Pulmonary artery endothelial cell (primary cell): ENCODE measurements at places on chromosomes 16 and 17.
A peak's percentile ranks its signal among the peaks of the same experiment; 100 is the strongest.

GRCh38 chr17:73467651-73468050 lies 155.8 kb upstream of the CDC42EP4 start:
- DNase-seq: no peak

DNA sequence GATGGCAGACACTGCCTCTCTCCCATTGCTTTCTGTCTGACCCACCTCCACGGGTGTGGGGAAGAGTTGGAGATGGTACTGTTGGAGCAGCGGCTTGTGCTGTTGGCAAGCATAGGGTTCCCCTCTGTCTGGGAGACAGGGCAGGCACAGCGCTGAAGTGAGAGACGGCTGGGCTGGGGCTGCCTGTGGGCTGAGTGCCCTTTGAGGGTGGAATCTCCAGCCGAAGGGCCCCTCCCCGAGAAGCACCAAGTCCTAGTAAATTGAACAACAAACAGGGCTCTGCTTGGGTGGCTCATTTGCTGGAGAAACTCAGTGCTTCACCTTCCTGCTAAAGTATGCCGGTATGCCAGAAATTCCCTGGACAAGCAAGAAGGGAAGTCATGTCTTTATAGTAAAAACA lies 79.7 kb downstream of the KSR1 start:
- DNase-seq: no peak

GRCh38 chr17:40451420-40451819 lies 8.2 kb downstream of the IGFBP4 start:
- DNase-seq: no peak

GRCh38 chr16:88993166-88993761 lies 16.3 kb upstream of the CBFA2T3 start:
- DNase-seq: no peak

DNA sequence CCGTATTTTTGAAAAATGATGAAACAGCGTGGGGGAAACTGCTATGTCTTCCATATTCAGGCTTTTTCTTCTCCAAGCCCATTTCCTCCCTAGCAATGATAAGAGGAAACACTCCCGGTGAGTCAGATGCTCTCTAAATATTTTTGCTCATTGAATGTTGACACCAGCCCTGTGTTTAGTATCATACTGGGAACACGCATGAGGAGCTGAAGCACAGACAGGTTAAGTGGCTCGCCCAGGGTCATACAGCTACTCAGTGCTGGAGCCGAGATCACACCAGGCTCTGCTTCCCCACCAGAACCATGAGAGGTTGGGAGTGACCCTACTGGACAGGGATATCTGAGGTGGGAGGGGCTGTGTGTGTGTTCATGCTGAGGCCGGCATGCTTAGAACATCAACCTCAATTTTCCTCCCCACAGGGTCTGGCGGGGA lies 37.8 kb upstream of the ADGRG1 start:
- no peak for DNase-seq

GRCh38 chr17:64441772-64442540 lies 7.0 kb upstream of the MILR1 start:
- DNase-seq: no peak

- no peak for DNase-seq
Observed at GRCh38 chr17:67493812-67494211, 116.7 kb downstream of the PITPNC1 start.

GRCh38 chr17:7241783-7242716 lies at the start of gene GABARAP:
TSS of gene GABARAP (minus strand) at chr17:7242449. CDS start at chr17:7242330, 119 bp downstream.
- peak; percentile 69 for DNase-seq

DNA sequence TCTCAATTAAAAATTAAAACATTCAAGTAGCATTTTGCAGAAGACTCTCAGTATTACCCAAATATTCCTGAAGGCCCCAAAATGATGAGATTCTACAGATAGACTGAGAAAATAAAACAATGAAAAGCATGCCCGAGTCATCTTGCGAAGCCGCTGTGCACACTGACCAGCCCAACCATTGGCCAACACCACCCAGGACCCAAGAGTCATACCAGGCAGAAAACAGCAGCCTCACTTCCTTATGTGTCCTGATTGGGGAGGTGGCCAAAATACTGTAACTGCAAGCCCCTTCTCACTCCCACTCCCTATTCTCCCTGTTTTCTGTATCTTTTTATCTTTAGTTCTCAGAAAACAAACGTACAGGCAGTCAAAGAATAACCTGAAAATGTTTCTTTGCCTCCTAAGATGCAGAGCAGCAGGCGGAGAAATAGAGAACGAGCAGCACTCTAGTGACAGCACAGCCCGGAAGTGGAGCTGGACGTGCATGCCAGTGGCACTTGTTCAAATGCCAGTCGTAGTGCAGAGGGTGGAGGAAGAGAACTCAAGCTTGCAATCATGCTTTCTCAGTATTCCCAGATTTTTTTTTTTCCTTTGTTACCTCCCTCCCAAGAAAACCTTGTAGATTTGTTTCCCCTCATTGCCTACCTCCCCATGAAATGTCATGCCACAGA lies 182.3 kb upstream of the SOX9 start:
- no peak for DNase-seq

DNA sequence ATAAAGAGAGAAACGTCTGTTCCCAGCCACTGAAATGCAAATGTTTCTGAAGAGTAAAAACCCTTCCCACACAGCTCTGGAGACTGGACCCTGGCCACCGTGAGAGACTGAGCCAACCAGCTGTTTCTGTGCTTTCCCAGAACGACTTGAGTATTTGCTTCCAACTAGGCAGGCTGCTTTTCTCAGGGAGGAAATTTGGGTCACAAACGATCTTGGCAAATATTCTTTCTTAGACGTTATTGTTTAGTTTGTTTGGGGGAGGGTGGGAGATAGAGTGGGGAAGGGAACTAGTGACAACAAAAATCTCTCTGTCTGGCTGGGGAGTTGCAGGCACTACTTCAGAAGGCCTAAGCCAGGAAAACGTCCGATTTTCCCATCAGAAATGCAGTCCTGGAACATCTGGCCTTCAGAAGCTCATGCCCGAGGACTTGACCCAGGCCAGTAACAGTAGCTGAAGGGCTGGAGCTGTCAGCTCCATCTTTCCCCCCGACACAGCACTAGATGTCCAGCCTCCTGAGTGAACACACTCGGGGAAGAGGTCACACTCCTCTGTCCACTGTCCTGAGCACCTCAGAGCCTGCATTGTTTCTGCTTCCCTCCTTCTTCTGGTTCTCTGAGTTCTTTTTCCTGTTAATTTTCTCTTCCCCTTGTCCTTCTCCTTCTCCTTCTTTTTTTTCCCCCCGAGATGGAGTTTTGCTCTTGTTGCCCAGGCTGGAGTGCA lies 4.0 kb downstream of the CCDC92B start:
- DNase-seq: no peak

DNA sequence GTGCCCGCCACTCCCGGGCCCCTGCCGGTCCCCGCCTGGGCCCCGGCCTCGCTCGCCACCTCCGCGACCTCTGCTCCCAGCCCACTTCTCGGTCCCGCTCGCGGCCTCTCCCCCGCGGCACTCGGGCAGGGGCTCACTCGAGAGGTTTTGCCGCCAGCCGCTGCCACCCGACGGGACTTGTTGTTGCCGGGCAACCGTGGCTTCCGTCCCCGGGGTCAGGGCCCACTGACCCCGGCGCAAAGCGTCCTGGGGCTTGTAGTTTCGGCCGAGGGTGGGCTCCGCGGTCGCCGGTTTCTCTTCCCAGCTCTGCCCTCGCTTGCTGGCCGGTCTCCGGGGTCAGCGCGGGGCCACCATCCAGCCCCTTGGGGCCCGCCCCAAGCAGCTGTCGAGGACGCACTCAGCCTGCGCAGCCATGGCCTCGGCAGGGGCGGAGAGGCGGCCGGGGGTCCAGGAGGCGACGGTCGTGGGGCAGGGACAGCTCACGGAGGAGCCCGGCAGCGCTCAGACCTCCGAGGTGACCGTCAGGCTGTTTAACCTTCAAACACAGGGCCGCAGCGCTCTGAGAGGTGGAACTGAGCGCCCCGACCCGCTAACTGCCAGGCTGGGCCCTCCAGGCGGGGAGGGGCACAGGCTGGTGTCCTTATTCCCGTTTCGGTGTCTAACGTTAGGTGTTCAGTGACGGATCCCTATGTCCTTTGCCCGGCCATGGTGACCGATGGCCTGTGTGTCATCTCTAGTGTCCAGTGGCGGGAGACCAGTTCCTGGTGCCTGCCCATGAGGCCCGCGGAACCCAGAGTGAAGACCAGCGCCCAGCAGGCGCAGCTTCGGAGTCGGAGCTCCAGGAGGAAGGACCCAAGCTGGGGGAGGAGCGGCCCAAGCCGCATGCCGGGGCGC lies at the start of the genes C16orf86 and ENKD1:
TSS of gene C16orf86 (plus strand) at position 256 of the 894 bp plus-strand sequence. CDS start at position 413, 157 bp downstream.
TSS of gene ENKD1 (minus strand) at position 192 of the 894 bp plus-strand sequence. CDS start 308 bp downstream, outside the sequence.
- no peak for DNase-seq

DNA sequence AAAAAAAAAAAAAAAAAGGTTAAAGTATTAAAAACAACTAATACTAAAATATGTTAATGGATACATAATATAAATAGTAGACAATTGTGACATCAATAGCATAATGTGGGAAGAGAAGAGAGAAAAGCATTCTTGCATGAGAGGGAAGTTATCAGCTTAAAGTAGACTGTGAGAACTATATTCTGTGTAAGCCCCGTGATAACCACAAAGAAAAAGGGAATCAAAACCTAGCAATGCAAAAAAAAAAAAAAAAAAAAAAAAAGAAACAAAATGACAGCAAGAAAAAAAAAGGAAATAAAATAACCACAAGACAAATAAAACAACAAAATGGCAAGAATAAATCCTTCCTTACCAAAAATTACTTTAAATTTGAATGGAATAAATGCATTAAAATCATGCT lies 39.8 kb upstream of the MYLK3 start:
- DNase-seq: no peak

GRCh38 chr17:3658784-3659449 lies 9.5 kb downstream of the TAX1BP3 start:
- DNase-seq: no peak

DNA sequence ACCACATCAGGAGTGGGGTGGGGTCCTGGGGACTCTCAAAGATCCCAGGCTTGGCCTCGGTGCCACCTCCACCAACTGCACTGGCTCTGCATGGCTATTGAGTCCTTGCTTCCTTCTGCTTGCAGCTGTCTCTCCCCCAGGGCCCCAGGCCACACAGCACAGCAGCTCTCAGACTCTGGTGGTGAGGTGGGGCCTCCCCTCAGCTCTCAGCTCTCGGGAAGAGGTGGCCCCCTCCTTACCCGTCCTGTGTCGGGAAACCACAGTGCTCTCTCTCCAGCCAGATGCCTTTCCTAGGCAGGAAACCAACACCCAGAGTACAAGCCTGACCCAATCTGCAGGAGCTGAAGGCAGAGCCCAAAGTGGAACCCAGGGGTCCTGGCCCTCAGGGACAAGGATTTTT lies 18.5 kb downstream of the SRCIN1 start:
- DNase-seq: no peak

GRCh38 chr16:49181791-49182518 lies 99.7 kb downstream of the CBLN1 start:
- DNase-seq: no peak

- DNase-seq: no peak
Observed at GRCh38 chr17:79806863-79807720, 10.2 kb upstream of the CBX8 start.

DNA sequence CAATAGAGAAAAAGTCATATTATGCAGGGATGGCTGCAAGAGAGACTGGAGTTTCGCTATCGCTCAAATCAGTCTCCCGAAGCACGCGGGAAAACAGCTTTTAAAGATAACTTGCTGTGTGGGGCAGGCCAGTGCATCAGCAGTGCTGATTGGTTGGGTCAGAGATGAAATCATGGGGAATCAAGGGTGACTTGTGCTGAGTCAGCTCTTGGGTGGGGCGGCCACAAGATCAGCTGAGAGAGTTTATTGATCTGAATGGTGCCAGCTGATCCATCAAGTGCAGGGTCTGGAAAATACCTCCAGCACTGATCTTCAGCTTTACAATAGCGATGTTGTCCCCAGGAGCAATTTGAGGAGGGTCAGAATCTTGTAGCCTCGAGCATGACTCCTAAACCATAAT lies 430.5 kb downstream of the RBFOX1 start:
- no peak for DNase-seq

DNA sequence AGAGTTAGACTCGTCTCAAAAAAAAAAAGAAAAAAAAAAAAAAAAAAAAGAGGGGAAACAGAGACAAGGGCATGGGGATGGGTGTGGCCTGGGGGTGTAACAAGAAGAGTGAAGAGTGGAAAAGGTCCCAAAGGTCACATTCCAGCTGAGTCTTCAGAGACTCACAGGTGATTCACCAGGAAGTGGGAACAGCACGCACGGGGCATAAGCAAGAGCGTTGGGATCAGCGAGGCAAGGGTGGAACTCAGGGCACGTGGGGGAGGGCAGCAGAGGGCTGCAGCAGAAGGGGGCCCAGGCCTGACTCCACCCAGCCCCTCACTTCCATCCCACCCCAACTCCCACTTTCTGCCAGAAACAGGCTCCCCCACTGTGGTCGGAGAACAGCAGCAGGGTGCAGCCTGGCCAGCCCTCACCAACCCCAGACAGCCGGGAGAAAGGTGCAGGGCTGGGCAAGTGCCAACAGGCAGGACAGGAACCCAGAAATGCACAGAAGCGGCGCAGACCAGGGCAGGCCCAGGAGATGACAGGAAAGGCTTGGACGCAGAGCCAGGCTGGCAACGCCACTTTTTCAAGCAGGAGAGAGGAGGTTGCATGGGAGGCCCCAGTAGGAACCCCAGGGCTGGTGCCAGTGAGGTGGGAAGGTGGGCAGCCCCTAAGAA lies 3.3 kb downstream of the MEAK7 start:
- DNase-seq: no peak

- no peak for DNase-seq
Observed at GRCh38 chr16:23538919-23539278, 18.3 kb downstream of the EARS2 start.

- no peak for DNase-seq
Observed at GRCh38 chr17:8300627-8301242, 5.5 kb upstream of the SLC25A35 start.

DNA sequence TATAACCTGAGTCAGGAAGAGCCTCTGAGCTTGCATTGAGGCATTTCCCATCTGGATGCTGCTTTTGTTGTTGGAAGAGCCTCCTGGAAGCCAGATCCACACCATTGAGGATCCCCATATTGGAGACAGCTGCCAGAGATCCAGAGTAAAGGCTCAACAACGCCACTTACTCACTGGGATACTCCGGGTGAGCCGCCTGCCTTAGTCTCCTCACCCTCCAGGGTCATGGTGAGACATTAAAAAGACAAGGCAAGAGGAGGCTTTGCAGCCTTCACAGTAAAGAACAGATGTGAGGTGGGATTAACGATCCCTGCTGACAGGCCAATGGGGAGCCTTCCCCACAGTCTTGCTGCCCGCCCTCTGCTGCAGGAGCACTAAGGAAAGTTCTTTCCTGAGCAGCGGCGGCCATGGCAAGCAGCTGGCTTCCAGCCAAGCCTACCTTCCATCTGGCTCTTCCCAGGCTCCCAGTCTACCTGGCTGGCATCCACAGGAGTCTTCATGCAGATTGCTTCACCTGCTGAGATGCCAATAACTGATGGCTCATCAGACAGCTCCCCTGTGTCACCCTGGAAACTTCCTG lies 198.5 kb downstream of the CYLD start:
- DNase-seq: no peak

DNA sequence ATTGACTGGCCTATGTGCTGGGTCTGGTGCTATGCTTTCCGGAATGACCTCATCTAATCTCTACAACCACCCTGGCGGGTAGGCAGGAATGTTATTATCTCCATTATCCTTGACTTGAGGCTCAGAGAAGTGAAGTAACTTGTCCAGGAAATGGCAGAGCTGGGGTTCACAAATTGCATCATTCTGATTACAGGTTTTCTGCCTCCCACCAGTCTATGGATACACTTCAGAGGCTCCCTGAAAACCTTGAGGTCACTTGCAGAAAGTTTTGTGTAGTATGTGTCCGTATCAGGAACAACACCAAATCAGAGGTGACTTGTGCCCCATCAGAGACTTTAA lies 19.1 kb downstream of the NOD2 start:
- DNase-seq: no peak
